C1 segment of cervical spinal cord (tissue), 14 donors: ENCODE measurements at places on chromosomes 11 and 22.

GRCh38 chr11:2220173-2220771 lies 48.7 kb upstream of the TH start:
- DNase-seq: no peak

- no peak for DNase-seq
These were observed 31.4 kb upstream of the NUP160 start for GRCh38 chr11:47879259-47880158.

- no peak for DNase-seq
These were observed 32.9 kb downstream of the KCNJ1 start for GRCh38 chr11:128834157-128834556.

DNA sequence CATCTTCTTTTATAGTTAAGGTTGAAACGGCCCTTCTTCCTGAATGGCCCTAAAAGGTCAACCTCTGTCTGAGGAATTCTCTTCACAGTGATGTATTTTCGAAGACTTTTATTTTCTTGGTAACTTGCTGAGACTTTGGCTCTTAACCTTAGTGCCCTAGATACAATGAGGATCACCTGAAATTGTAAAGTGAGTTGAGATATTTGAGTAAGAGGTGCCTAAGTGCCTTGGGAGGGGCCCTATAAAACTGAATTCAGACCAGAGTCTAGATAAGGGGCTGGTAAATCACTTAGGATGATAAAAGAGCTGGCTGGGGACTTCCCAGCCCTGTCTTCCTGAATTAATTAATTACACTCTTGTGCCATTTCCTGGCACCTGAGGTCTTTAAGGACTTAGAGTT lies 505.6 kb upstream of the KIRREL3 start:
- DNase-seq: no peak

GRCh38 chr11:76880314-76880713 lies 19.6 kb downstream of the ACER3 start:
- DNase-seq: peak; percentile 51

- DNase-seq: peak; percentile 51
These were observed at the start of gene KCNJ5 for GRCh38 chr11:128890543-128891368. Gene KCNJ5 (plus strand): TSS chr11:128891356. CDS start chr11:128911274, 19,918 bp downstream.

- no peak for DNase-seq
These were observed 108.0 kb downstream of the MICAL3 start for GRCh38 chr22:17916226-17916889.

DNA sequence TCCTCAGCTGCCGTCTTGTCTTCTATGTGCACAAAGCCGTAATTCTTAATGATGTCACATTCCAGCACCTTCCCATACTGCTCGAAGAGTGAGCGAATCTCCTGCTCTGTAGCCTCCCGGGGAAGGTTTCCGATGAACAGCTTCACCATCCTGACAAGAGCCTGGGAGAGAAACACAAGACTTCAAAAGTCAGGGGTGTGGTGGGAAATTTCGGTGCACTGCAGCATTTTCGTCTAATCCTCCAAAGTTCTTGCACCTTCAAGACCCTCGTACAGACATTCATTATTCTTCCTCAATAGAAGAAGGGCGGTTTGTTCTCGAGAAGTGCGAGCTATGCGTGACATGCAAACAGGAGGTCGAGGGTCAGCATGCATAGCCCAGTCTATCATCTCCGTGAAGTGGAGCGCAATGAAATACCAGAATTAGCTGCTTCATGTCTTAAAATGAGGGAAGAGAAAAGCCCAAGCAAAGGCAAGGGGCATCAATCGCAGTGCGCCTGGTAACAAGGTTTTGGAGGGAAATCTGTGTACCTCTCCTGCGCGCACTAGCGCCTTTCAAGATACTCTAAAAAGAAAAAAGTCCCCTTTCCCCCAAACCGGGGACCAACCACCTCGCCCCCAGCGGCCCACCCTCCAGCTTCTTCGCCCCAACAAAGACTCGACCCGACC lies 622 bp downstream of the RBM4B start:
- DNase-seq: no peak

- DNase-seq: no peak
These were observed 243.7 kb downstream of the KIRREL3 start for GRCh38 chr11:126756855-126757254.

- no peak for DNase-seq
These were observed 18.6 kb upstream of the WNT7B start for GRCh38 chr22:45995405-45996101.

- no peak for DNase-seq
These were observed 60.9 kb downstream of the ENTHD1 start for GRCh38 chr22:39832627-39833074.

DNA sequence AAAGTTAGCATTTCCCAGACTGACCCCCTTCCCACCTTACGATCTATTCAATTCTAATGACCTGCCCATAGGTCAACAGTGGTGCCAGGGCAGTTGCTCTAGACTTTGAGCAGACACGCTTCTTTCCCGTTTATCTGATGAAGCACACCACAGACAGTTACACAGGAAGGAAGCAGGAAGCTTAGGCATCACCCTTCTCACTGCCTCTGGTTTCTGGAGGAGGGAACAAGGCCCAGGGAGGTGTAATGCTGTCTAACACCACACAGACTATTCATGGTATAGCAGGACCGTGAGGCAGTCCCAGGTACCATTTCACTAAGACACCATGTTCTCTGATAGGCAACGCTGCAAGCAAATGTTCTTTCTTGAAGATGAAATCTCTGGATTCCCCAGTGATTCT lies 279.4 kb downstream of the NTM start:
- no peak for DNase-seq

- DNase-seq: no peak
These were observed 64.6 kb downstream of the AMOTL1 start for GRCh38 chr11:94832604-94833235.

DNA sequence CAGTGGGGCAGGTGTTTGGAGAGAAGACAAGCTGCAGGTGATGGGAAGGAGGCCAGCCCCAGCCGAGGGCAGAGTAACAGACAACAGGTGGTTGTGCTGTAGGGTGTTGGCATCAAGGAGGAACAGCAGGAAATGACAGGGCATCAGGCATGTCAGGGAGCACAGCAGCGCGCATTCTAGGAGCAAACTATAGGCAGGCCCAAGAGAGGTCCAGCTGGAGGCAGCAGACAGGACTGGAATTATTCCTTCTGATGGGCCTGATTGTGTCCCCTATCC lies 13.6 kb downstream of the ADM start:
- DNase-seq: no peak

GRCh38 chr22:30038219-30038618 lies 42.0 kb upstream of the HORMAD2 start:
- no peak for DNase-seq

DNA sequence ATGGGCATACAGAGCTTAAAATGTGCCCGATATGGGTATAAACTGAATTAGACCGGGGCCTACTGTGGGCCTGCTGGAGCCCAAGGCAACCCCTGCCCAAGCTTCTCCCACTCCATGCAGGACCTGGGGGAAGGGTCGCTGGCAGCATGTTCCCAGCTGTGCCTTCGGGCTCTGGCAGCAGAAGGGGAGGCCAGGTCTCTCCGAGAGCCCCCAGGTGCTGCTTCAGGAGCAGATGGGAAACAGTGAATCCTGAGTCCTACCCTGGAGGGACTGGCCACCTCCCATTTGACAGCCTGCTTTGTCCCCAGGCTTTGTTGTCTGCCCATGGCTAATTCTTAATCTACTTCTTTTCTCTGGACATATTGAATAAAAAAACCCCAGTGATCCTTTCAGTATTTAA lies 315.6 kb upstream of the B3GAT1 start:
- DNase-seq: no peak

GRCh38 chr11:114386131-114386530 lies 14.2 kb downstream of the C11orf71 start:
- no peak for DNase-seq

- DNase-seq: no peak
These were observed 273.0 kb downstream of the TBC1D22A start for GRCh38 chr22:47035425-47035881.

DNA sequence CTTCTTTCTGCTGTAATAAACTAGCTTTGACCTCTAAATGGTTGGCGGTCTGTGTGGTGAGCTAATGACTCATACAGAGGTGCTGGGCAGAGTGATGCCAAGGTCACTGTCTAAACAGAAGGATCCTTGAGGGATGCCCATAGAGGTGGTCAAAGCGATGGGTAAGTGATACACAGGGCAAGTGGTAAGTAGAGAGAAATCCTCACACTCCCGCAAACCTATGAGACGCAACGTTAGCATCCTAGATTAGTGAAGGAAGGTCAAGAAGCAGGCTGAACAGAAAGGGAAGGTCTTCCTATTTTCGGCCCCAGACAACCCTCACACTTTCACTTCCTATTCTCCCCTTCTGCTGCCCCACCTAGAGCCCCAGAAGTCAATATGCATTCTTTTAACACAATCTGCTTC lies 65.6 kb upstream of the SESN3 start:
- no peak for DNase-seq

DNA sequence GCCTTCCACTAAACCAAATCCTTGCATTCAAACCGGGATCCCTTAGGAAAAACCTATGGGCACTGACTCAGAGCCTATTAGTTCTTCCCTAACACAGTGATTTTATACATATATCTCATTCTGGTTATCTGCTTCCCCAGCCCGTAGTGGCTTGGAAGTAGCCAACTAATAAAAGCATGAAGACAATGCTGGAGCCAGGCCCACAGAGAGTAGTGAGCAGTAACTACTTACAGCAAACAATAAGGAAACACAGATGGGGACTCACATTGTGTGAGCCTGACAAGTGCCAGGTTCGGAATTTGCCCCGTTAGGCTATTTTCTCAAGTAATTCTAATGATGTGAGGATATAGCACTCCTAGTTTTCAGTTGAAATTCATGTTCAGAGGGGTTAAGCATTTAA lies 83.3 kb upstream of the OR5AK2 start:
- DNase-seq: no peak

- DNase-seq: no peak
These were observed 21.1 kb upstream of the SLC5A12 start for GRCh38 chr11:26742966-26743365.

- no peak for DNase-seq
These were observed 5.0 kb downstream of the PRDM11 start for GRCh38 chr11:45151362-45151982.

DNA sequence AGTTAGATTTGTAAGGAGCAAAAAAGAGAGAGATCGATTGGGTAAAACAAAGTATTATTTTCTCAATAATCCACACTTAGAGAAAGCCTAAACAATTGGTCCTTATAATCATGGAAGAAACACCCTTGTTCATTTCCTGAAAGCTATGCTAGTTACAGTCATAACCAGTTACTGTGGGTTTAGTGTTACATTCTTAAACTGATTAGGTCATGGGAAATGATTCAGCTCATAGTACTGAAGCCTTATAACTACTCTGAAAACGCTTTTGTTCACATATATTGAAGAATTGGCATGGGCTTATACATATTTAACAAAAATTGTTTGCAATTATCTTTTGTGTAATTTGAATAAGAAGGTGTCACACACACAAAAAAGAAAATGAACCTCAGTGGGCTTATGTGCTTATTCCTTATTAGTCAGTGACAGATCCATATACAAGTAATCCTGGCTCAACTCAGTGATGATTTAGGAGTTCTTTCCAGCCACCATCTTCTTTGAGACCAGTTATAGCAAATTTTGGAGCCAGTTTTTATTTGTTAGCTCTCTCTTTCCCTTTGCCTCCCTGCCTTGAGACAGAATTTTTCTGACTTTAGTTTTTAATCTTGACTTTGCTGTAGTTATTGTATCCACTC lies 198.5 kb upstream of the CTSC start:
- no peak for DNase-seq

DNA sequence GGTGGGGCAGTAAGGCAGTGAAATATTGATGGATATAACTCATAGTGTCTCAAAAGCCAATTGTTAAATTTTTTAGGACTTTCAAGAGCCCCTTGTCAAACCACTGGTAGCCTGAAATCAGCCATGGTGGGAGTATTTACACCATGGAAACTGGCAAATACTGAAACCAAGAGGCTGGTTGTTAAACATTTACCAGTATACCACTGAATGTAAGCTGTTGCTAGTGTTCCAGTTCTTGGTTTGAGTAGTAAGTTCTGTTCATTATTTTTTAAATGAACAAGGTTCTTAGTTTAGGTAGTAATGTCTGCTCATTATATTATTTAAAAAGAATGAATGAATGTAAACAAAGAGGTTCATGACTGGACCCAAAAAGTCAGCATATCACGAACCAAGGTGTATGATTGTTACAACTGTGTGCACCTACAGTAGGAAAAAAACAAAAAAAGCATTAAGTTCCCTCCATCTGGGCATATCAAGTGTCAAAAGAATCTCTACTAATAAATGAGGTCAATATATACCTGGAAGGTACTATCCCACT lies 4.5 kb upstream of the EIF3F start:
- DNase-seq: no peak

DNA sequence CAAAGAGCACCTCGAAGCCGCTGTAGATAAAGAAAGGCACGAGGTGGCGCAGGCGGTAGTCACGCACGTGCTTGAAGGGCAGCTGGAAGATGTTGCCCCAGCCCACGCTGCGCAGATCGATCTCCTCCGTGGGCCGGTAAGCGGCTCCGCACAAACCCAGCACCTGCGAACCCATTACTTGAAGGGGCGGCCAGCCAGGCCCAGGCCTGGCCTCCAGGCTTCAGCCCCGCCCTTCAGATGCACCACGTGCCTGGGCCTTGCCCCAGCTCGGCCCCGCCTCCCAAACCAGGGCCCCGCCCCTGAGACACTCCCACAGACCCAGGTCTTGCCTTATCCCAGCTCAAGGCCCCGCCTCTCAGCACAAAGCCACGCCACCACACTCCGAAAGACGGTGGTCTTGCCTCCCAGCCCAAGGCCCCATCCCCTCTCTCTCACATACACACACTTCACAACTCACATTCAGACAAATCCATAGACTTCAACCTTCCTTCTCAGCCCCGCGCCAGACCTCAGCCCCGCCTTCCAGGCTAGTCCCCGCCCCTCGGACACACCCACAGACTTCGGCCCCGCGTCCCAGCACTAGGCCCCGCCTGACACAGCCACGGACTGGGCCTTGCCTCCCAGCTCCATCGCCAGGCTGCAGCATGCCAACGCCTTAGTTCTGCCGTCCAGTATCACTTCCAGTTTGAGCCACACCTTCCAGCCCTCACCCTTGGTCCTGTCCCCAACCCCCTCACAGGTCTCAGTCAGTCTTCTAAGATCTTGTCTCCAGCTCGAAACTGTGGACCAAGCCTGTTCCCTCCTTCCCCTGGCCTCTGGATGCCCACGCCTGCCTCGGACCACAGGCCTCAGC lies 7.0 kb downstream of the UNC93B1 start:
- no peak for DNase-seq

GRCh38 chr11:63945477-63946163 lies 6.8 kb downstream of the NAA40 start:
- DNase-seq: no peak

- no peak for DNase-seq
These were observed 1489.2 kb upstream of the TENM4 start for GRCh38 chr11:80930038-80930437.
